ENCODE measurements at places on chromosomes 7 and 10. TPM values are rescaled to one million over a fixed set of nuclear protein-coding genes. Genes with fewer than 3 reads are reported as not detected.

Gene NPFFR1
- total RNA-seq = not detected

Gene GPRIN2
- total RNA-seq = not detected

Gene DGKI
- 0.53 TPM for total RNA-seq

Gene ELN
- 0.20 TPM for total RNA-seq

Gene ASIC3
- 0.07 TPM for total RNA-seq

Gene CPA2
- total RNA-seq = not detected

Gene TMEM213
- not detected for total RNA-seq

Gene GET4
- 44.2 TPM for total RNA-seq

Gene BLNK
- not detected for total RNA-seq

Gene TMEM270
- not detected for total RNA-seq

Gene AMPH
- 0.04 TPM for total RNA-seq

Gene AKR1E2
- total RNA-seq = 3.4 TPM

Gene PPP1R3C
- 1.2 TPM for total RNA-seq

Gene TASOR2
- total RNA-seq = 88.2 TPM
